AG20443 (cell line): ENCODE measurements at places on chromosomes 1 and 21.

- DNase-seq, result no peak
Measured at GRCh38 chr1:60936591-60937342, 145.6 kb upstream of the NFIA start.

DNA sequence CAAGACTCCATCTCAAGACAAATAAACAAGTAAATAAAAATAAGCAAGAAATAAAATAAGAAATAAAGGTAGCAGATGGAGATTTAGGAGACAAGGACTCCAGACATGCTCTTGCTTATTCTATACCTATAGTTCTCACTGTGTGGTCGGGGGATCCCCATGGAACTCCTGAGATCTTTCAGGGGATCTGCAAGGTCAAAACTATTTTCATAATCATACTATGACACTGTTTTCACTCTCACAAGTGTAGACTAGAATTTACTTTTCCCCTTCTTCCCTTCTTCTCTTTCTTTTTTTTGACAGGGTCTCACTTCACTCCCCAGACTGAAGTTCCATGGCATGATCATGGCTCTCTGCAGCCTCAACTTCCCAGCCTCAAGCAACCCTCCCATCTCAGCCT, 29.8 kb upstream of the NLRP3 start:
- DNase-seq, result no peak

- DNase-seq, result peak; percentile 64
Measured at GRCh38 chr1:147890177-147890790, 12.3 kb upstream of the GJA8 start.

- no peak for DNase-seq
Measured at GRCh38 chr1:245160741-245161400, 6.1 kb downstream of the KIF26B start.

DNA sequence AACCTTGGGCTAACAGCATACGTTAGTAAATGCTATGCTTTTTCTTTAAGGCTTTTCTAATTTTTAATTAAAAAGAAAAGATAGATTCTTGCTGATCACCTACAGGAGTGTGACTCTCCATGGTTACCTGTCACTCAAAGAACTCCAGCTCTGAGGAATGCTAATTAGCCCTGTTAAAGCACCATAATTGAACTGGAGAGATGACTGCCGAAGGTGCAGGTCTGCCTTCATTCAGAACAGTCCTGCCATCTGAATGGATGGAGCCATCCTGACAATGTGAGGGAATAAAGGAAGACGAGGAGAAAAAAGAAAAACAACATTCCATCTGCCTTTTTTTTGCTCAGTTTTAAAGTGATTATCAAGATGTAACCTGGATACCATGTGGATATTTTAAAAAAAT, 94.6 kb downstream of the ATP6V1G3 start:
- no peak for DNase-seq

DNA sequence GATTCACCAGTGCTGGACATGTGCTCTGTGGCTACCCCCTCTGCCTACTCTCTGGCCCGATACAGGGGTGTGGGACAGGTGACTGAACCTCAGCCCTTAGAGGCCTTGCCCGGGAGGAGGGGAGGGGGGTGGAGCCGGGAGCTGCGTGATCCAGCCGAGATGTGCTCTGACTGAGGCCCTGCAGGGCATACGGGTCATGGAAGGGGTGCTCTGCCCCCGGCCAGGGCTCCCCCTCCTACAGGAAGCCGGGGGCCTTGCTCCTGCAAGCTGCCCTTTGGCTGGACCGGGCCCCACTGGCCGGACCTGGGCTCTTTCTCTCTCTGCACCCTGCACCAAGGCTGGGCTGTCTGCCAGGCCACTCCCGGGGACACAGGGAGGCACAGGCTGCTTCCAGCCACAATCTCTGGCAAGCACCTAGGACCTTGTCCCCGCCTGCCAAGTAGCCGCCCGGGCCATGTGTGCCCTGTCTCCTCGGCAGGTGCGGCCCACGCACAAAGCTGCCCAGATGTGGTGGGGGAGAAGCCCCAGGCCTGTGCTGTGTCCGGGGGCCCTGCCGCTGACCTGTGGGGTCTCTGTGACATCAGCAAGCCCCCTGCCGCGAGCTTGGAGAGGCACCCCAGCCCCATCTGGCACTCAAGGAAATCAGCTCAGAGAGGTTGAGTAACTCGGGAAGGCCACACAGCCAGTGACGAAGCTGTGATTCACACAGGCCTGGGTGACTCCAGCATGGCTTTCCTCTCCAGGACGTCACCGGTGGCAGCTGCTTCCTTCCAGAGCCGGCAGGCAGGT, 1.5 kb downstream of the SCNN1D start:
- peak; percentile 76 for DNase-seq

DNA sequence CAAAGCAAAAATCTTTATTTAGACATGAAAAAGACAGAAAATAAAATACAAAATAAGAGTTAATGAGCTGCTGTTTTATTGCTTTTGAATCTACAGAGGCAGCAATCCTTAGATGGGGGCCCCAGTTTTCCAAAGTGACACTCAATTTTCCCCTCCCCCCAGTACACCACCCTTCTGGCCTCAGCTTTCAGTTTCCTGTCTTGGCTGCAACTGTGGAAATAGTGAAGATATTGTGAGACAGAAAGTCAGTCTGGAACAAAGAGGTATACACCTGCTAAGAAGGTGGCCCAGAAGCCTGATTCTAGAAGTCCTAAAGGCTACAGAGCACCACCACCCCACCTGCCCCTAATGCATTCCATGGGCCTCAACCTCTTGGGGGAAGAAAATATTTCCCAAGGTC, 1.1 kb upstream of the MTMR11 start:
- DNase-seq, result no peak

GRCh38 chr1:24866211-24867083, 63.6 kb downstream of the RUNX3 start:
- peak; percentile 40 for DNase-seq

DNA sequence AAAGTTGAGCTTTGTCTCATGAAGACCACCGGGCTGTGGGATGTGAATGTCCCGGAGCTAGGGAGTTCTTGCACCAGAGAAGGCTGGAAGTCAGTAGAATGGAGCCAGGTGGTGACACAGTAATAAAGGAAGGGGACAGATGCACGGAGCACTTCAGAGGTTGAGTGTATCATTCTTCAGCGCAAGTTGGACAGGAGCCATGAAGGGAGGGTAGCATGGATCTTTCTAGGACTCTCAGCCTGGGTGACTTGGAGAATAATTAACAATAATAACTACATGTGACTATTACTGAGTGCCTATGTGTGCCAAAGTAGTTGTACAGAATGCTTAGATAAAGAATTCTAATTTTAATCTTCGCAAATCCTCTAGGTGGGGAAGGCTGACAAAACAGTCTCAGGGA, 258.7 kb upstream of the AJAP1 start:
- DNase-seq, result no peak
